ENCODE measurements at places on chromosomes 13 and 19.

- no peak for DNase-seq
Observed at GRCh38 chr13:82934000-82934399, 948.3 kb downstream of the SLITRK1 start.

- DNase-seq: no peak
Observed at GRCh38 chr13:99681695-99682094, 180.4 kb downstream of the TM9SF2 start.

DNA sequence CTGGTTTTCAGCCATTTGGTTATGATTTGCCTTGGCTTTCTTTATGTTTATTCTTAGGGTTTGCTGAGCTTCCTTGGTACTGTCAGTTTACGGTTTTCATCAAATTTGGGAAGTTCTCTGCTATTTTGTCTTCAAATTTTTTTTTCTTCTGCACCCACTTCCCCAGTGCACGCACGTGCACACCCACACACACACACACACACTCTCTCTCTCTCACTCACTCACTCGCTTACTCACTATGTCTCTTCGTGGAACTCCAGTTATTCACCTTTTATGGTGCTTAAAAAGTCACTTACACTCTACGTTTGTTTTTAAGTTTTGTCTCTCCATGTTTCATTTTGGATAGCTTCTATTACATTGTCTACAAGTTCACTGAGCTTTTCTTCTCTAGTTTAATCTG is 7.1 kb downstream of the AKAP11 start:
- no peak for DNase-seq

DNA sequence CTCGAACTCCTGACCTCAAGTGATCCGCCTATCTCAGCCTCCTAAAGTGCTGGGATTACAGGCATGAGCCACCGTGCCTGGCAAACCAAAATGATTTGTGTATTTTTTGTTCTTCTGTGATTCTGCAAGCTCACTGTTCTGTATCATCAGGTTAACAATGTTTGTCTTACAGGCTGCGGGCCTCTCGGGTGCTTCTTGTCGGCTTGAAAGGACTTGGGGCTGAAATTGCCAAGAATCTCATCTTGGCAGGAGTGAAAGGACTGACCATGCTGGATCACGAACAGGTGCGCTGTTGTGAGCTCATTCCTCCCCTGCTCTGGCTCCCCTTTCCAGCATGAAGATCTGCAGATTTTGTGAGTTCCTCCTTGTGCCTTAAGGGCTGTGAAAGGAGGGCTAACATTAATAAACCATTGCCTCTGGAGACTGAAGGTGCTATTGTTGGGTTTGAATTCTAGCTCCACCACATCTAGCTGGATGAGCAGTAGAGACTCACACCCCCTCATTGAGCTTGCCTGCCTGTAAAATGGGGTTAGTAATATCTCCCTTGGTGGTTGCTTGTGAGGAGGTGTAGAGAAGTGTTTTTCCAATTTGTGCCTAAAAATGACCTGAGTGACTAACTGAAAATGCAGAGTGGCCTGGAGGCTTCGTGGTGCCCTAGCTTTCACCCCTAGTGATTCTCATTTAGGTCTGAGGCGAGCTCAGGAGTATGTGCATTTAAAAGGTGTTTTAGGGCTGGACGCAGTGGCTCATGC is 12.9 kb downstream of the SAE1 start:
- no peak for DNase-seq

DNA sequence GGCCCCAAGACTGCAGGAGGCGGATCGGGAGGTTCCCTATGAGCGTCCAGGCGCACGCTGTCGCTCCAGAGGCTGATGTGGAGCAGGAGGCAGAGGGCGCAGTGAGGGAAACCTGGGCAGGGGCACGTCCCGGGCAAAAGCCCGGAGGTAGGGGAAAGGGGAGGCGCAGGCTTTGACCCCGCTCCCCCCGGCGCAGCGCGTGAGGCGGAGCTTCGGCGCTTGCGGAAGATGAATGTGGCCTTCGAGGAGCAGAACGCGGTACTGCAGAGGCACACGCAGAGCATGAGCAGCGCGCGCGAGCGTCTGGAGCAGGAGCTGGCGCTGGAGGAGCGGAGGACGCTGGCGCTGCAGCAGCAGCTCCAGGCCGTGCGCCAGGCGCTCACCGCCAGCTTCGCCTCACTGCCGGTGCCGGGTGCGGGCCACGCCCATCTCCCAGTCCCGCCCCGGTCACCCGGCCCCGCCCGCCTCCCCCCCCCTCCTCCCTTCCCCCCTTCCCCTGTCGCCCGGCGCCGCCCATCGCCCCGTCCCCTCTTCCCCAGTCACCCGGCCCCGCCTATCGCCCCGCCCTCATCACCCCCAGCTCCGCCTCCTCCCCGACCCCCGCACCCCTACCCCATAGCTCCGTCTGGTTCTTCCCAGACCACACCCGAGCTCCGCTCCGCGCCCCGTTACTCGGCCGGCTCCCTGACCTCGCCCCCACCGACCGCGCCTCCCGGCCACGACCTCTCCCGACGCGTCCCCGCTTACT is 4.1 kb downstream of the HMG20B start:
- no peak for DNase-seq

DNA sequence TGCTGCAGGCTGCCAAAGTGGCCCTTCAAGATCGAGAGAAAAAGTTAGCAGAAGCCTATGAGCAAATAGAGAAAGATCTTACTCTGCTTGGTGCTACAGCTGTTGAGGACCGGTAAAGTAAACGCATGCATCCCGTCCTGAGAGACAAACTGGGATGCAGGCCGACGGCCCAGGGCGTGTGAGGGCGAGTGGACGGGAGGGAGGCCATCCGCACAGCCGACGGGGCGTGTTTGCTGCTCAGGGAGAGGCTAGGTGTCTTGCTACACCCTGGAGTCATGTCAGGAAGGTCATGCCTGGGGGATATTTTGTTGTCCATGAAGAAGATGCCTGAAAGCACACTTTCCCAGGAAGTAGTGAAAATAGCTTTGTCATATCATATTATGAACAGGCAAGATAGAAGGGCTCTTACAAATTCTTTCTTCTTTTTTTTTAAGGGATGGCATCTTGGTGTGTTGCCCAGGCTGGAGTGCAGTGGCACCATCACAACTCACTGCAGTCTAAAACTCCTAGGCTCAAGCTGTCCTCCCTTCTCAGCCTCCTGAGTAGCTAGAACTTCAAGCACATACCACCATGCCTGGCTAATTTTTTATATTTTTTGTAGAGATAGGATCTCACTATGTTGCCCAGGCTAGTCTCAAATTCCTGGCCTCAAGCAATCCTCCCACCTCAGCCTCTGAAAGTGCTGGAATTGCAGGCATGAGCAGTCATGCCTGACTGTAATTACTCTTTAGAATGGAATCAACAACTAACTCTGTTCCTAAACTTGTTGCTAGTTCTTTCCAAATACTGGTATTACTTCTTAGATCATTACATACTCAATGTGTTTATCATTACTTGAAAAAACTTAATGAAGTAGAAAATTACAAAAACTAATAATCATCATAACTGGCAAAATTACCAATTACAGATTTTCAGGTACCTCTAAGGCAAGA is 117.6 kb upstream of the MCF2L start:
- no peak for DNase-seq

GRCh38 chr19:5215431-5215830 is 125.2 kb downstream of the PTPRS start:
- DNase-seq: no peak

GRCh38 chr13:99178636-99179035 is 22.0 kb upstream of the UBAC2 start:
- DNase-seq: no peak

DNA sequence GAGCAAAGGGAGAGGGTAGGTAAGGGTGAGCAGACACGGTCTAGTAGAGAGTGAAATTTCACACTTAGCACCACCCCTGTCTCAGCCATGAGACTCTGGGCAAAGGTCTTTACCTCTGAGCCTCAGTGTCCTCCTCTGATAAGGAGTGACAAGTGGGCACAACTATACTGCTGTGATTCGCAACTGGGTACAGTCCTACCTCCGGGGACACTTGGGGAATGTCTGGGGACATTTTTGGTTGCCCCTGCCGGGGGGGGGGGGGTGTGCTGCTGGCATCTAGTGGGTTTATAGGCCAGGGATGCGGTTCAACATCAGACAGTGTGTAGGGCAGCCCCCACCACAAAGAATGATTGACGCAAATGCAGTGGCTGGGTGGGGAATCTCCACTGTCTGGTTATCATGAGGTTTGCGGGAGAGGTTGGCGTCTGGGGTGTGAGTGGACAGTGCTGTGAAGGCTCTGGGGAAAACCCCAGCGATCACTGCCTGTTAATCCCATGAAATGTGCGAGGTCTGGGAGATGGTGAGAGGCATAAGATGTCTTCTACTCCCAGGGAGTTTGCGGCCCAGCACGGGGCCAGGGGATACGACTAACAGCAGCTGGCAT is 4.3 kb downstream of the NACC1 start:
- DNase-seq: no peak

DNA sequence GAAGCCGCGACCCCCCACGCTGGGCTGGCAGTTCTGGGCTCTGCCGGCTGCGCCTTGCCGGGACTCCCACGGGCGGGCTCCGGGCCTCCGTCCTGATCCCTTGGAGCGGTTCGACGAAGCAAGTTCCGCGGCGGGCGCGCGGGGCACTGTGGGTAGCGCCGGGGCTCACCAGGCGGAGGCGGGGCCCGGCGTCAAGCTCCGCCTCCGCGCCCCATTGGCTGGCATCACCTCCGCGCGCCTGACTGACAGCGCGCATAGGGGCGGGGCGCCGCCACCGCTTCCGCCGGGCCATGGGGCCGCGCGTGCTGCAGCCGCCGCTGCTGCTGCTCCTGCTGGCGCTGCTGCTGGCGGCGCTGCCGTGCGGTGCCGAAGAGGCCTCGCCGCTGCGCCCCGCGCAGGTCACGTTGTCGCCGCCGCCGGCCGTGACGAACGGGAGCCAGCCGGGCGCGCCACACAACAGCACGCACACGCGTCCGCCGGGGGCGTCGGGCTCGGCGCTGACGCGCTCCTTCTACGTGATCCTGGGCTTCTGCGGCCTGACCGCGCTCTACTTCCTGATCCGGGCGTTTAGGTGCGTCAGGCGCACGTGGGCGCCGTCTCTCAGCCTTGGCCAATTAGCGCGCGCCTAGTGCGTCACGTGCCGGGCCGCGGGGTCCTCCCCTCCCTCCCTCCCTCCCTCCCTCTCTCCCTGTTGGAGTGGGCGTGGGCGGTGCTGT is at the start of gene FAM174C:
Gene FAM174C (plus strand): TSS at position 271 of the 716 bp plus-strand sequence. CDS start 20 bp downstream, at position 291.
- peak; percentile 95 for DNase-seq

DNA sequence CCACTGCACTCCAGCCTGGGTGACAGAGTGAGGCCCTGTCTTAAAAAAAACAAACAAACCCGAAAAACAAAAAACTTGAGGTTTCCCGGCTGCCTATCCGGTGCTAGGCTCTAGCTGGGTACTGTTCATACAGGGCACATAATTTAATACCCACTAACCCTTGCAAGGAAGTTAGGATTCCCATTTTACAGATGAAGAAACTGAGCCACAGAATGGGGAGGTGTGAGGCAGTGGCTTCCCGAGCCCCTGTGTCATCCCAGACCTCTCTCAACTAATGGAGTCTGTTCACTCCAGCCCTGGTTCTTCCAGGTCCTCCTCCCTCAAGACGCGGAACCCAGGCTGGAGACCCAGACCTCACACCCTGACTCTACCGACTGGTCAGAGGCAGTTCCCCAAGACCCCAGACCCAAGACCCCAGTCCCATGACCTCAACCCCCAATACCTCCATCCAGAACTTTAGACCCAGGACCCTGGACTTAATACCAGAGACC is 576 bp downstream of the APBA3 start:
- DNase-seq: no peak

- no peak for DNase-seq
Observed at GRCh38 chr13:107276936-107277335, 709.0 kb upstream of the ARGLU1 start.

- DNase-seq: no peak
Observed at GRCh38 chr13:19713186-19713965, 69.4 kb downstream of the PSPC1 start.

- no peak for DNase-seq
Observed at GRCh38 chr19:30487178-30487577, 115.0 kb downstream of the ZNF536 start.

- DNase-seq: peak; percentile 87
Observed at GRCh38 chr13:97344265-97345175, 89.4 kb upstream of the RAP2A start.

DNA sequence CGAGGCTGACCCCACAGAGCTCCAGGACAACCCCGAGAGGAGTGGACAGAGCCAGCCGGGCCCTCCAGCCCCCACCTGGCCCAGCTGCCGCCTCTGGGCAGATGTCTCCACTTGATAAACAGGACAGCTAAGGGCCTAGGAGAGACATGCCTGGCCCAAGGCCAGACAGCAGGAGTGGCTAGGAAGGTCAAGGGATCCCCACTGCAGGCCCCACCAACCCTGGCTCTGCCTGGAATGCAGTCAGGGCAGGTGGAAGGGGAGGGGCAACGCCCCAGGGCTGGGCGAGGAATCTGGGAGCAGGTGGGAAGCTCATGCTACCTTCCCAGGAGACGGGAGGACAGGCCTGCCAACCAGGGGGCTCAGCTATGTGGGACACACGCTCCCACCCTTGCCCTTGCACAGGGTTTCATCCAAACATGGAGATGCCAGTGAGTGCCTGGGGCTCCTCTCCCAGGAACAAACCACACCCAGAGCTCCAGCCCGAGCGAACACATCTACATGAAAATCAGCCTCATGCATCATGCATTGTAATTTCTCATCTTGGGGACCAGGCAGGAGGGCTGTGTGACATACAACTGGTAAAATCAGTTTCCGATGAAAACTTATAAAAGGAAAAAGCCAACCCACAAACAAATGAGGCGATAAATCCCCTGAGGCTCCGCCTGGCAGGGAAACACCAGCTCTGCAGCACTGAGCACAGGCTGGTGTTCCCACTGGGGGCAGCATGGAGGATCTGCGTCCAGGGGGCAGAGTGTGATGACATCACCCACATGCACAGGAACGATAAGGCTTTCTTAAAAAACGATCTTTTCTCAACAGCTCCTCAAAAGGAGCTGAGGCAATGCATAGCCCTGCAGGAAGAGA is 25.0 kb downstream of the SH3GL1 start:
- no peak for DNase-seq

DNA sequence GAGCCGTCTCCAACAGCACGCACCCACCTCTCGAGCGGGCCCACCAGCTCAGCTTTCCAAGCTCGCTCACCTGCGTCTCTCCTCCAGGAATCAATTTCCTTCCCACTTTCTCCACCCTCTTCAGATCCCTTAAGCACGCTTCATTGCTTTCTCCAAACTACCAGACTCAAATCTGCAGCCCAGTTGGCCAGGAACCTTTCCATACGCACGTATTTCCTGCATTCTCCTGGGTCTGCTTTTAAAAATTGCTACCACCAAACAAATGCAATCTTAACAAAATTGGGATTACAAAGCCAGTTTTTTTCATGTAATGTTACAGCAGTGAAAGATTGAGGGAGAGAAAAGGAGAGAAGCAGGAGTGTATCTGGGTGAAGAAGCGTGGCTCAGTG is 1.5 kb downstream of the ENOX1 start:
- DNase-seq: no peak

Data from cerebellar cortex (tissue), 1 donor.